ENCODE measurements at places on chromosomes 16 and 17.

DNA sequence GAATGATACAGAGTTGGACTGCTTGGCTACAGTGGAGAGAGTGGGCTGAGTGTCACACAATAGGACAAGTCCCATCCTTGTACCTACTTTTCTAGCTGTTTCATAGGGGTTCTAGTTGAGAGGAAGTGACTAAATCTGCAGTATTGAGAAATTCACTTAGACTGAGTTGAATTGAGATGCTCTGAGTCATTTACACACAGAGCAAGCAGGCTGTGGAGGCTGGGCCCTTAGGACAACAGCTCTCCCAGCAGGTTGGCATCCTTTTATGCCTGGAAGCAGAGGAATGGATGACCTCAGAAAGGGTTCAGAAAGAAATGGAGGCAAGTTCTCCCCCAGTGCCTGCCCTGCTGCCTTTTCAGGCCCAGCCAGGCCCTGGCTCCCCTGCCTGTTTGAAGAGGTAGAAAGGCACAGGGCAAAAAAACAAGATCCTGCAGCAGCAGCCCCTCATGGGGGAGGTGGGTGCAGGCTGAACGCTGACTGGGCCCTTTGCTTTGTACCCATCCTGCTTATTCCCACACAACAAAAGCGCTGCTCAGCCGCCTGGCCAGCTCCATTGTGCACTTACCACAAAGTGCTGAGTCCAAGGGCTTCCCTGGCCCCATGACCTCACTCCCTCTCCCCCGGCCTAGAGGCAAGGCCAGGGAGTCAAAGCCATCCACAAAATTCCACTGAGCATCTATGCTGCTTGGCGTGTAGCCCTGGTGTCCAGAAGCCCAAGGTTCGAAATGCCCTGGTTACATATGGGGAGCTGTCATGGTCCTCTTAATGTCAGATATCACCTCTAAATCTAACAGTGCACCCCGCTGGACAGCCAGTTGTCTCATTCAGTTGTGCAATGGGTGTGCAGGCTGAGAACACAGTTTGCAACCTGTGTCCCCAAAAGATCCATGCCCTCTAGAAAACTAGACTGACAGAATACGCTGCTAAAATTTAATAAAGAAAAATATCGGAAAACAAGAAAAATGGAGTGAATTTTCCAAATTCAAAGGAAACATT lies 5.4 kb upstream of the CRYBA1 start:
- DNase-seq = no peak

DNA sequence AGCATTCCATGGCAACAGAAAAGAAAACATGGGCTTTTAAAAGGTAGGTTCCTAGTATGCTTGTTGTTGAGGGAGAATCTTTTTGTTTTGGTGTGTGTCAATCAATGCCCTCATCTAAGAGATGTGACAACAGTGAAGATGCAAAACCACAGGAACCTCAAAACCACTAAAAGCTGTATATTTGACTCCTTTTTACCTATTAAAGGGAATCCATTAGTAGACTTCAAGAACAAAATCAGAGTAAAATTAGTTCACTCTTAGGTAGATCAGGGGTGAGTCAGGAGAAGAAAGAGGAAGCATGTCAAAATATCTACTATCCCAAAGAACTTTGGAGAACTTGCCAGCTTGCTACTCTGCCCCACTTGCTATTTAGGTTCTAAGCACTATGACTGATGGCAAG lies 89.1 kb downstream of the CDK5R1 start:
- DNase-seq = no peak

GRCh38 chr16:87919681-87919994 lies 16.7 kb downstream of the CA5A start:
- DNase-seq = no peak

DNA sequence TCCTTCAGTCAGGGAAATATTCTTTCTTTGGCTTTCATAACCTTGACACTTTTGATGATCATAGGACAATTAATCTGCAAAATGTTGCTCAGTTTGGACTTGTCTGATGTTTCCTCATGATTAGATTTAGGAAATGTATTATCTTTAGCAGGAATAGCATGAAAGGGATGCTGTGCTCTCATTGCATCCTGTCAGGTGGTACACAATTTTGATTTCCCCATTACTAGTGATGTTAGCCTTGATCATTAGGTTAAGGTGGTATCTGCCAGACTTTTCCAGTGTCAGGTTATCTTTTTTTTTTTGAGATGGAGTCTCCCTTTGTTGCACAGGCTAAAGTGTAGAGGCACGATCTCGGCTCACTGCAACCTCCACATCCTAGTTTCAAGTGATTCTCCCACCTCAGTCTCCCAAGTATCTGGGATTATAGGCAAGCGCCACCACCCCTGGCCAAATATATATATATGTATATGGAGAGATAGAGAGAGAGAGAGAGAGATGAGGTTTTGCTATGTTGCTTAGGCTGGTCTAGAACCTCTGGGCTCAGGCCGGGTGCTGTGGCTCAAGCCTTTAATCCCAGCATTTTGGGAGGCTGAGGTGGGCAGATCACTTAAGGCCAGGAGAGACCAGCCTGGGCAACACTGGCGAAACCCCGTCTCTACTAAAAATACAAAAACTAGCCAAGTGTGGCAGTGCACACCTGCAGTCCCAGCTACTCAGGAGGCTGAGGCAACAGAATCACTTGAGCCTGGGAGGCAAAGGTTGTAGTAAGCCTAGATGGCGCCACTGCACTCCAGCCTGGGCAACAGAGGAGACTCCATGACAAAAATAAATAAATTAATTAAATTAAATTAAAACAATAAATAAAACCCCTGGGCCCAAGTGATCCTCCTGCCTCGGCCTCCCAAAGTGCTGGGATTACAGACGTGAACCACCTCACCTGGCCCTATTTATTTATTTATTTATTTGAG lies 15.8 kb upstream of the CAVIN1 start:
- DNase-seq = peak; percentile 53

- DNase-seq = no peak
Measured at GRCh38 chr17:69762766-69763165, 312.3 kb upstream of the KCNJ16 start.

DNA sequence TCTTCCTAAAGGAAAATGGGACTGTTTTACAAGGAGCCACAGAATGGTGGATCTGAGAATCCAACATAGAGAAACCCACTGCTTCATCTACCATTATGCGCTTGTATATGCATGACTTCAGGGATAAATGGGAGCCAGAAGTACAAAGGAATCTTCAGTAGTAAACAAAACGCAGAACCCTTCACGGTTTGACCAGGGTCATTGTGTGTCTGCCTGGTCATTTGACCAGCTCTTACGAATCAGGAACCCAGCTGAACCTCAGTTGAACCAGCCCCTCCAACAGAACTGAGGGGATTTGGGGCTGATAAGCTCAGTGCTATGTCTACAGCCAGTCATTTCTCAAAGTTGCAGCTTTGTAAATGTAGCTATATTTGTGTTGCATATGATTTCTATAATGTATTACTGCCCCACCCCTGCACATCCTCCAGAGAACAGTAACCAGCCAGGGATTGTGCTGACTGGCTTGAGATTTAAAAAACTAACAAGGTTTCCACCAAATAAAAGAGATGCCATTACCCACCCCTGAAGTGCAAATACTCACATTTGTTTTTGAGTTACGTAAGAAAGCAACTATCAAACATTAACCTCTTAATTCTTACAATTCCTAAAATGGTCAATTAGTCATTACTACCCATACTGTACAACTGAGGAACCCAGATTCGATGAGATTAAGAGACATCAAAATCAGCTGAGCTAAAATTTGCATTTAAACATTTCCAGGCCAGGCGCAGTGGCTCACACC lies 6.3 kb downstream of the CMTM4 start:
- no peak for DNase-seq

- no peak for DNase-seq
Measured at GRCh38 chr17:46983782-46984181, 4.7 kb upstream of the RPRML start.

- no peak for DNase-seq
Measured at GRCh38 chr17:57276621-57277020, 20.3 kb downstream of the MSI2 start.

- no peak for DNase-seq
Measured at GRCh38 chr17:29032857-29033197, 10.1 kb upstream of the PIPOX start.

GRCh38 chr17:9944704-9945103 lies 39.6 kb upstream of the RCVRN start:
- DNase-seq = no peak

DNA sequence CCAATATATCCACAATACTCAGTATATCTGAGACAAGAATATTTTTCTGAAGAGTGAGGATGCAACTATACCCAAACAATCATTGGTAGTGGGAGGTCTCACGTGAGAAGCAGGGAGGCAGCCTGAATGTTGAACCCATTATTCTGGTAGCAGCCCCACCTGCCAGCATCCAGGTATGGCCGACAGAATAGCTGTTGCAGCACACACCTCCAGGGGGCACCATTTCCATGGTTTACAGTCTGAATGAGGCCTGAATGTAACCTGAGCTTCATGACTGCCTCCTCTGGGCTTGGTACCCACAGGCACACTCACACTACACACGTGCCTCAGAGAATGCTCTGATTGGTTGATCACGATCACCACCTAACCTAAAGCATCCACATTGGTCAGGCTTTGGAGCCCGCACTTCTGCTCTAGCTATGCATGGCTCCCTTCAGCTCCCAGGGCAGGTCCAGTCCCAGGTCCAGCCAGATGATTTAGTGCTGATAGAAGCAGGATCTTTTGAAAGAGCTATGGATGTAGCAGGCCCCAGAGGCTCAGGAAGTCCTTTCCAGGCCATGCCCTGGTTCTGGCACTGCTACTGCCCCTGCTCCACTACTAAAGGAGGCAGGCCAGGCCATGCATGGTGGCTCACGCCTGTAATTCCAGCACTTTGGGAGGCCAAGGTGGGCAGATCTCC lies 11.0 kb upstream of the CBFB start:
- peak; percentile 80 for DNase-seq

- DNase-seq = no peak
Measured at GRCh38 chr17:14818469-14818868, 446.7 kb downstream of the PMP22 start.

- no peak for DNase-seq
Measured at GRCh38 chr16:67248073-67248400, 742 bp upstream of the SLC9A5 start.

GRCh38 chr16:81616321-81617020 lies 162.6 kb upstream of the PLCG2 start:
- no peak for DNase-seq

GRCh38 chr16:11655655-11656054 lies 12.6 kb upstream of the SNN start:
- DNase-seq = no peak

DNA sequence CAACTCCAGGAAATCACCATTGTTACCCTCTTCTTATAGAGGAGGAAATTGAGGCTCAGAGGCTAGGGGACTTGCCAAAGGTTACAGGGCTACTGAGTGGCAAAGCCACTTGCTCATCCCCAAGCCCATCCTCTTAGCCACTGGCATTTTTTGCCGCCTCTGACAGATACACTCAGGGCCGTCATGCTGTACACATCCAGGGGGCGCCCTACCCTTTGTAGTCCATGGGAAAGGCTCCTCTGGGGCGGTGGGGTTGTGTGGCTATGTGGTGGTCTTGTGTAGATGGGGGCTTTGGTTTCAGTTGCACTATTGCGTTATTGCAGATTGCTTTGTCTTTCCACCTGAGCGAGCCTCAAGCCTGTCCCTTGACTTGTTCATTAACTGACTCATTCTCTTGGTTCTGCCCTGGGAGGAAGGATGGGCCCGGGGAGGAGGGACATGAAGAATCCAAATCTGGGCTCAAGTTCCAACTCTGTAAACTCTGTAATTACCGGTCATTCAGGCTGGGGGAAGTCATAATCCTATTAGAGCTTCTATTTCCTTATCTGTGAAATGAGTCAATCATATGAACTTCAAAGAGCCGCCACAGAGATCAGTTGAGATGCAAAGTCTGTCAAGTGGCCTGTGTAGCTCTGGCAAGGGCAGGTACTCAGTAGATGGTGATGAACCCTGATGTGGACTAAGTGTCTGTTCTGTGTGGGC lies 2.8 kb downstream of the NOS2 start:
- DNase-seq = no peak

DNA sequence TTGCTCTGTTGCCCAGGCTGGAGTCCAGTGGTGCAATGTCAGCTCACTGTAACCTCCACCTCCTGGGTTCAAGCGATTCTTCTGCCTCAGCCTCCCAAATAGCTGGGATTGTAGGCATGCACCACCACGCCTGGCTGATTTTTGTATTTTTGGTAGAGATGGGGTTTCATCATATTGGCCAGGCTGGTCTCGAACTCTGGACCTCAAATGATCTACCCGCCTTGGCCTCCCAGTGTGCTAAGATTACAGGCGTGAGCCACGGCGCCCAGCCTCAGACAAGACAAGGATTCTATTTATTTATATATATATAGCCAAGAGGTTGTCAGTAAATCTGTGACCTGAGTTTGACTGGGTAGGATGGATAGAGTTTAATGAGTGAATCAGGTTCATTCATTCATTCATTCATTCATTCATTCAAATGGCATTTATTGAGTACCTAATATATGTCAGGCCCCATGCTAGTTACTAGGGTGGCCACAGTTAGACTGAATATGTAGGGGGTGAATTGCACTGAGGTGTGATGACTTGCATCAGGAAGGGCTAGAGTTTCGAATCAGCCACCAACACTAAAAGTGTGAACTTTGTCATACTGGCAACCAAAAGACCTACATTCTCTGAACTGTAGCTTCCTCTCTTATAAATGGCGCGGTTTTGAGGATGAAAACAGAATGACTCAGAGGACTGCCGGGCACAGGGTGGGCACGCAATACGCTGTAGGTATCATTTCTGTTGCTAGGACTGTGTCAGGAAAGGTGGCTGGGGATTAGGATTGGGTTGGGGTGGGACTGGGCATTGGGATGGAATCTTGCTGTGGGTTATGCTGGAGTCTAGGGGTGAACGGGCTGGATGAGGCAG lies 37.8 kb downstream of the ITGAE start:
- DNase-seq = no peak

- DNase-seq = no peak
Measured at GRCh38 chr16:22402191-22402590, 27.8 kb upstream of the CDR2 start.

- DNase-seq = no peak
Measured at GRCh38 chr17:74277935-74278334, 3.9 kb downstream of the DNAI2 start.

GRCh38 chr17:44767493-44767892 lies 8.7 kb downstream of the ADAM11 start:
- no peak for DNase-seq

DNA sequence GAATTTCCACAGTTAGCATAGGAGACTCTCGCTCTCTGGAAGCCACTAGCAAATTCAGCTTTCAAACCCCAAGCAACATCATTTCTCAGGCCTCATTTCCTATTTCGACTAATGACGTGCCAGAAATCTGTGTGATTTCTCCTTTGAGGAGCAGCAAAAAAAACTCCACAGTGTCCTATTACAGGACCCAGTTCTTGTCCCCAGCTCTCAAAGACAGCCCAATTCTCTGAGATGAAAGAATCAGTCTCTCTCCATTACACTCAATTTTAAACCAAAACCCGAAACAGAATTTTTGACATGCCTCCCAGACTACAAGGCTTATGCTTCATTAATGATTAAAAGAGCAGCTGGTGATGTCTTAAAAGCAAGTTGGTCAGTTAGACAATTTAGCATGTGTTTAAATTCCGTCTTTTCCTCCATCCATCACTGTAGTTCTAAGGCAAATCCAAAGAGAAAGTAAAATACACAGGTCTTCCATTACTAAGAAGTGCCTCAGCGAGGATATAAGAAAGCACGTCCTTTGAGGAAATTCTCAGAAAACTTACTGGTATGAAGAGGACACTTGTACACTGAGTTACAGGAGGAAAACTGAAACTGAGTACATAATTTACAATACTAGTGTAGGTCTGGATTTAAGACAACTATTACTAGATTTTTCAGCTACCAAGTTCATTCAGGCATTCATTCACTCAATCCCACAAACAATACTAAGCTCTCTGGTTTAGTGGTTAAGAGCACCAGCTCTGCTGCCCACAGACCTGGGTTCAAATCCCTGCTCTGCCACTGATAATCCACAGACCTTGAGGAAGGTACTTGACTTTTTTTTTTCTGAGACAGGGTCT lies 12.5 kb downstream of the TOM1L2 start:
- no peak for DNase-seq
